ENCODE measurements at places on chromosomes 1 and 21.

GRCh38 chr1:178652506-178653490 lies 72.2 kb upstream of the RALGPS2 start:
- no peak for DNase-seq

- no peak for DNase-seq
Measured at GRCh38 chr1:66413838-66414175, 120.1 kb upstream of the SGIP1 start.

- no peak for DNase-seq
Measured at GRCh38 chr1:51526248-51526647, 7.2 kb upstream of the EPS15 start.

DNA sequence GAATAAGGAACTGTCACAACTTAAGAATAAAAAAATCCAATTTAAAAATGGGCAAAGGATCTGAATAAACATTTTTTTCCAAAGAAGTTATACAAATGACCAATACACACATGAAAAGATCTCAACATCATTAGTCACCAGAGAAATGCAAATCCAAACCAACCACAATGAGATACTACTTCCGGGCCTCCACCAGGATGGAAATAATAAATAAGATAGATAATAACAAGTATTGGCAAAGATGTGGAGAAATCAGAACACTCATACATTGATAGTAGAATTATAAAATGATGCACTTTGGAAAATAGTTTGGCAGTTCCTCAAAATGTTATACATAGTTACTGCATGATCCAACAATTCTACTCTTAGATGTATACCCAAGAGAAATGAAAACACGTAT lies 18.7 kb downstream of the ZSWIM5 start:
- DNase-seq = no peak

GRCh38 chr1:94535095-94535494 lies 6.5 kb downstream of the F3 start:
- no peak for DNase-seq

DNA sequence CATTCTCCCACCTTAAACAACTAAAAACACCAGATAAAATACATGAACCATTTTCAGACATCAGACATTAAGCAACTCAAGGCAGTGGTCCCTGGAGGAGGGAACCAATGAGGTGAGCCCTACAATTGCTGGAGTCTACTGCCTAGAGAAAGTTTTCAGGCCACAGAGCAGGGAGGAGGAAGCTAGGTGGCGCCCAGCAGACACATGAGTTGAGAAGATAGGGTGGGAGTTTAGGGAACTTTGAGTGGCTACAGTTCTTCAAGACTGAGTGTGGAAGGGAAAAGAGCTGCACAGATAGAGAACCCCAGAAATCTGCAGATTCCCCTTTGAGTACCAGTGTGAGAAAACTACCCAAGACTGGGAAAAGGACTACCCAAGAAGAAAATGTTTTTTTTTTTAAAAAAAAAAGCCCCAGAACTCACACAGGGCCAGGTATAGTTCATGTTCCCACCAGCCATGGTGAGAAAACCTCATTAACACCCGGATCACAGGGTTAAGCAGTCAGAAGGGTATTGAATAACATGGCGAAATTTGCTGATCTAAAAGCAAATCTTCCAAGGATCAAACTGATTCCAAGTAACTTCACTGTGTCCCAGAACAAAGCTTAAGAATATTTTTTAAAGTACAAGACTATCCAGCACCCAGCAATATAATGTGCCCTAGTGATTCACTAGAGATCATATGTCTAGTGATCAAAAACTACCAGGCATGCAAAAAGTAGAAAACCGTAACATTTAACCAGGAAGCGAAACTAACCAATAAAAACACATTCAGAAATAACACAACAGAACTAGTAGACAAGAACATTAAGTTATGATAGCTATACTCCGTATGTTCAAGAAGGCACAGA lies 12.0 kb downstream of the ALDH9A1 start:
- DNase-seq = no peak

GRCh38 chr1:52552505-52553361 lies at the start of gene TUT4:
TSS of gene TUT4 (minus strand) at chr1:52553092. CDS start at chr1:52526280, 26,812 bp downstream.
- DNase-seq = no peak

- DNase-seq = no peak
Measured at GRCh38 chr1:156506450-156506849, 5.9 kb upstream of the MEF2D start.

GRCh38 chr1:228273720-228274451 lies 66.0 kb downstream of the OBSCN start:
- no peak for DNase-seq

GRCh38 chr21:14545906-14546480 lies at the start of gene SAMSN1:
TSS of gene SAMSN1 (minus strand) at chr21:14546315. CDS start at chr21:14546261, 54 bp downstream.
- DNase-seq = no peak

DNA sequence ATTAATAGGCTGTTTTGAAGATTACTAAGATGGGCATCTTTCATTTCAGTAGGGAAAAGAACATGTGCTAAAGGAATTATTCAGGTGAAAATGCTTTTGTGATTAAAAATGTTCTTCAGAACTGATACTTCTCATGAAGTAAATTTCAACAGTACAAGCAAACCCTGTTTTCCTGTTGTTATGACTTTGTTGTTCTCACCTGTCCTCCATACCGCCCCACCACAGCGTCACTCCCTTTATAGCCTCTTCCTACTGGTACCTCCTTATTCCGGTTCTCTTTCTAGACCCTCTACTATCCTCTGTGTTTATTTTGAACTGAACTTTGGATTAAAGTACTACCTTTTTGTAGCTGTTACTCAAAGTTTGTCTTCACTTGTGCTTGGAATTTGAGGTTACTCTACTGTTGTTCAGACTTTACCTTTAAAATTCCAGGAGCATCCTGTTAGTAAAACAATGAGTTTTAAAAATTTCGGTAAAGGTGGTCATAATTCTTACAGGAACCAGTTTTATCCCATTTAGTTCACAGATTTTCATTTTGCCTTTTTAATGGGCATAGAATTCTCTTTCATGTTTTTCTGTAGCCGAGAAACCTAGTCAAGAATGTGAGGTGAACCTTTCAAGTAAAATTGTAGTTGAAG lies 10.9 kb downstream of the CNST start:
- DNase-seq = no peak

- no peak for DNase-seq
Measured at GRCh38 chr1:81149649-81150325, 650.9 kb upstream of the ADGRL2 start.

GRCh38 chr1:184822267-184822666 lies 67.6 kb upstream of the EDEM3 start:
- no peak for DNase-seq

- DNase-seq = no peak
Measured at GRCh38 chr1:36847761-36848160, 186.6 kb downstream of the GRIK3 start.

- DNase-seq = no peak
Measured at GRCh38 chr1:33133478-33134105, 48.3 kb downstream of the TRIM62 start.

GRCh38 chr1:103199001-103199400 lies 90.7 kb upstream of the COL11A1 start:
- DNase-seq = no peak

- no peak for DNase-seq
Measured at GRCh38 chr1:155206891-155207805, 549 bp downstream of the THBS3 start.

DNA sequence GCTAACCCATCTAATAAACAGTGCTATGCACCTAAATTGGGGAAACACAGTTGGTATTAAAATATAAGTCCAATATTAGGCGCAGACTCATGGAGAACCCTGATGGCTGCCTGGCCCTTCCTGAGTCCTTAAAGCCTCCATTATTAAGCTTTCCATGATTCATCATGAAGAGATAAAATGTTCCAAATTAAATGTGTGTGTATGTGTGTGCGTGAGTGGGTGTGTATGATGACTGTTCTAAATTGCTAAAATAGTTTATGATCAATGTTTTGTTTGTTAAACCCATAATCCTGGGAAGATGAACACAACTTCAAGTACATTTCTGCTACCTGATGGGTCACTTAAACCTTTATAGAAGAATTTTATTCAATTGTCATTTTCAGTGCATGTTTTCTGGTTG lies 6.3 kb upstream of the RBBP5 start:
- no peak for DNase-seq

DNA sequence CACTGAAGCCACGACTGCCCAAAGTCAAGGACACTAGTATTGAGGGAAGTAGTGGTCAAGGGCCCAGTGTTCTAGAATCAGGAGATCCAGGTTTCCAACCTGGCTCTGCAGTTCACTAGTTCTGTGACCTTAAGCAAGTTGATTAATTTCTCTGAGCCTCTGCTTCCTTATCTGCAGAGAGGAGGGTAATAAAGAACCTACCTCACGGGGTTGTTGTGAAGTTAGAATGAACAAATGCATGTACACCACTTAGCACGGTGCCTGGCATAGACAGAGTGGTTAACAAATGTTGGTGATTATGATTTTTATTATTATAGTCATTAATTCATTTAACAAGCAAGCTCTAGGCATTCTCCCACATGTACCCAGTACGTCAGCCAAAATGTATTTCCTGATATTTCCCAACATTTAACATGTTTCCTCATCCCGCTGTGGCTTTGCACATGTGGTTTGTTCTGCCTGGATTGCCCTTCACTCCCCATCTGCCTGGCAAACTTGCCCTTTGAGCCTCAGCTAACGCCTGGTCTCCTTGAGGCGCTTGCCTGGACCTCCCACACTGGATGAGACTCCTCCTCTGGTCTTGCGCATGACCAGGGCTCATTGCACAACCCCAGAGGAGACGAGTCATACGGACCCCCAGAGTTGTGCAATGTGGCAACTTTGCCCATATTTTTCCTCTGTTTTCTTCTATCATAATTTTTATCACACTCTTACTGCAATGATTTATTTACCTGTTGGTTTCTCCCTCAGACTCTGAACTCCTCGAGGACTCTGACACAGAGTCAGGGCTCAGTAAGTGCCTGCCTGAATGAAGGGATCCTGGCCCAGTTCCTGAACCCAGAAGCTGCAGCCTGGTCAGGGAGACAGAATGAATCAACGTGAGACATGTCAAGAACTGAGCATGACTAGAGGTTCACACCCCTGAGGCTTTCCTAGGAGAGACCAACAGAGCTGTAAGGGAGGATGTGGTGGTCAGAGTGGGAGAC lies 20.7 kb upstream of the MFSD2A start:
- no peak for DNase-seq

DNA sequence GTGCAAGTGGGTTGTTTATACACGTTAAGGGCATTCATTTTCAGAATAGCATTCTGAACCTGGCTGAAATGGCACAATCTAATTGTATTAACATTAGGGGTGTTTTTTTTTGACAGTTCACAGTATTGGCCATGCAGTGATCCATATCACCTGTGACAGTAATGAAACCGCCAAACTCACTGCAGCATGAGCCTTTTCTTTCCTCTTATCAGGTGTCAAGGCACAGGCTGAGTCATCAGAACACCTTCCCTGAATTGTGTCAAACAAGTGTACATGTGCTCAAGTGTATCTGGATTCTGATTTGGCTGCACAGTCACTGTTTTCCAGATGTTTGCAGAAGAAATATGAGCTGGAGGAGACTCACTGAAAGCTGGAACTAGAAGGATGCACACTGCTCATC lies 47.7 kb upstream of the C8B start:
- DNase-seq = no peak

- no peak for DNase-seq
Measured at GRCh38 chr1:65429806-65430205, 9.3 kb downstream of the LEPR start.

GRCh38 chr1:41883507-41883906 lies 35.2 kb downstream of the HIVEP3 start:
- no peak for DNase-seq

DNA sequence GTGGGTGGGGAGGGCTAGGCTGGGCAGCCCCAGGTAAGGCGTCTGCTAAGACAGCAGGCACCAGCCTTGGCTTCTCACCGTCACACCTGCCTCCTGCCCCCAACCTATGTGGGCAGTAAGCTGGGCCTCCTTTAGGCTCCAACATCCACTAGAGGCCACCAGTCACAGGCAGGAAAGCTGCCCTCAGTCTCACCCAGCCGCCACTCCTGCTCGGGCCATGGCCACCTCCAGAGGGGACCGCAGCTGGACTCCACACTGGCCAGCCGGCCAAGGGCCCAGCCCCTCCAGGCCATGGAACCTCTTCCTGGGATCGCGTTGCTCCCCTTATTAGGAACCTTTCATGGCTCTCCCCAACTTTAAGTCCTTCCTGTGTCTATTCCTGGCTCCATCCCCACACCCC lies 74.5 kb downstream of the MRPL37 start:
- DNase-seq = no peak

DNA sequence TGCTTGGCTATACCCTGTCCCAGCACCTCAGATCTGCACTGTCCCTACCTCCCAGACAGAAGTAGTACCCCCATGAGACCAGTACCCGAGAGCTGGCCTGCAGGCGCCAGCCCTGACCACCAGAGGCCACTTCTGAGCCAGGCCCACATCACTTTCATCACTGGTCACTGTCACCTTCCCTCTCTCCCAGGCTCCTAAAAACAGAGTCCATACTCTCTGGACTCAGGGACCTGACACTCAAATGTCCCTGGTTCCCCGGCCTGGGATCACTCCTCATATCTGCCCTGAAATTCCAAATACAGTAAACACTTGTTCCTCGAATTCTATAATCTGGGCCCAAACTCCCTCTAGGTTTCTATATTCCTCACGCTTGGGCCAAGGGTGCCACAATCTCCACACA lies 18.7 kb downstream of the TMEM53 start:
- no peak for DNase-seq
